Upper lobe of left lung (tissue), 6 donors: ENCODE measurements at places on chromosomes 3 and 15. TPM values are rescaled to one million over a fixed set of nuclear protein-coding genes. Genes with fewer than 3 reads are reported as not detected.

DNA sequence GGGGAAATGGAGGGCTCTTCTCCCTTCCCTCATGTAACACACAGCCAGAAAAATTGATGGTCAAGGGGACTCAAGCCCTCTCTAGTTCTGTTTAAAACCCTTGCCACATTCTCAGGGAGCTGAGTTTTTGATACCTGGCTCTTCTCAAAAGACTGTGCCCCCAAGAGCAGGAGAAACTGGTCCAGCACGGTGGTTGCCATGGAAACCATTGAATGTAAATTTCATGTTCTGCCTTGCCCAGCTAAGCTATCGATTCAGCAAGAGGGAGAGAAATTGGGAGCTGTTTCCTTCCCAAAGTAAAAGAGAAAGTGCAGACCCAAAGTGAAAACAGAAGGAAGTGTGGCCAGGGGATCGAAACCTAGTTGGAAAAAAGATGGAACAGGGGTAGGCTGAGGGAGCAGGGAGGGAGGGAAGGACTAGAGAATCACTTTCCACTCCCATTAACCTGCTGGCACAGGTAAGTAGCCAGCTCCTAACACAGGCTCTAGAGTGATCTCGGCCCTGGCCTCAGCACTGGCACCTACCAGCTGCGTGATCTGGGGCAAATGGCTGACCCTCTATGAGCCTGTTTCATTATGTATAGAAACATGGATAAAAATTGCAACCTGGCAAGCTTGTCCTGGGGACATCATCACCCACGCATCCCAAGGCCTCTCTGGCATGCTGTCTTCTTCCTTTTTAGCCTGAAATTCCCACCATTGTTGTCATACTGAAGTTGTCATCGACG, 140.9 kb downstream of the TPRA1 start:
- DNase-seq, result no peak
- H3K4me1 ChIP-seq, result no peaks in the 10 kb centered on the region
- H3K36me3 ChIP-seq, result no peaks in the 10 kb centered on the region
- H3K4me3 ChIP-seq, result no peak overlapping the region
- no peak overlapping the region for H3K27ac ChIP-seq
- no peaks in the 10 kb centered on the region for H3K27me3 ChIP-seq

- DNase-seq, result no peak
- H3K4me1 ChIP-seq, result no peaks in the 10 kb centered on the region
- H3K36me3 ChIP-seq, result no peaks in the 10 kb centered on the region
- no peak overlapping the region for H3K4me3 ChIP-seq
- no peak overlapping the region for H3K27ac ChIP-seq
- no peaks in the 10 kb centered on the region for H3K27me3 ChIP-seq
Measured at GRCh38 chr15:54014067-54014655, 35.9 kb downstream of the UNC13C start.

DNA sequence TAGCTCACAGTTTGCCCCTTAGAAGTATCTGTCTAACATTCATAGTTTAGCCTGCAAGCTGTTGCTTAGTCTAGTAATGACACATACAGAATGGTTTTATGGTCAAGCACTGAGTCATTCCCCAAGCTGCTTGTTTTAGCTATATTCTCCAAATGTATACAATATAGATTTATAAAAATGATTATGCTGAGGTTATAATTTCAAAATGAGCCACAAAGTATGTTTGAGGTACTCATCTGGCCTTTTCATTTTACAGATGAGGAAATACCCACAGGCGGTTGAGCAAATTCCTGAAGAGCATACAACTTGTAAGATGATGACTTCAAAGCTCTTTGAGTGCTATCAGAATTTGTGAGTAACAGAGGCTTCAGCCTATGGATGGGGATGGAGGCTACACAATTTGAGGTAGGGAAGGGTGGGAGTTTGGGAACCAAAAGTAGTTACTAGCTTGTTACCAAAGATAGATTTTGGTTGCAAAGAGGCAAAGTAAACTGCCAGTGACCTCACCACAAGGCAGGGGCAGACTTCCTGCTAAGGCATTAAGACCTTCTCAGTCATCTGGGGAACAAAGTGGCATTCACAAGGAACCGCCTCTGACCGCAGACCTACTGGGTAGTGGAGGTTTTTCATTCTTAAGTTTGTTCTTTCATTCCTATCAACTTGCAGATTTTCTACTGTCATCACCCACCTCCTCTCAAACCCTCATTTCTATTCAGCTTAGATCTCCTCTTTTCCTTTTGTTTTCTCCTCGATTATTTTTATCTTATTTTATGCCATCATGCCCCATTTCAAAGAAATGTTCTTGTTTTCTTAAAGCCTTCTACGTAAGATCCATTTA, 257.2 kb upstream of the NECTIN3 start:
- no peak overlapping the region for H3K27ac ChIP-seq
- H3K4me1 ChIP-seq, result no peaks in the 10 kb centered on the region
- no peaks in the 10 kb centered on the region for H3K27me3 ChIP-seq
- DNase-seq, result no peak
- no peak overlapping the region for H3K4me3 ChIP-seq
- no peaks in the 10 kb centered on the region for H3K36me3 ChIP-seq

DNA sequence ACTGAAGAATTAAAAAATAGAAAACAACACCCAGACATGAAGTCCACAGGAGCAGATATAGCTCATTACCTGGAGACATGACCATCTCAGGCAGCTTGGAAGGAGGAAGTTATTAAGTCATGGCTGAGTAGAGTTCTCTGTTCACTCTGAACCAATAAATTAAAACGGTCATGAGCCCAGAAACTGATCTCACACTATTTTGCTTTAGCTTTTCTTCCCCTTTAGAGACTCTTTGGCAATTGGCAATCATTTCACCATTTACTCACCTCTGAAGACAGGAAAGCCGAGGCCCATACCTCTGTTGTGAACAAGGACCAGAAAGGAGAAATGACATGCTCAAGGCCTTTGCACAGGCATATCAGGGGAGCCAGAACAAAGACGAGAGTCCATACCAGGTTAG, 26.6 kb downstream of the CLDN18 start:
- no peaks in the 10 kb centered on the region for H3K36me3 ChIP-seq
- no peak overlapping the region for H3K27ac ChIP-seq
- no peaks in the 10 kb centered on the region for H3K27me3 ChIP-seq
- DNase-seq, result no peak
- peaks cover 7% of the 10 kb centered on the region for H3K4me1 ChIP-seq

DNA sequence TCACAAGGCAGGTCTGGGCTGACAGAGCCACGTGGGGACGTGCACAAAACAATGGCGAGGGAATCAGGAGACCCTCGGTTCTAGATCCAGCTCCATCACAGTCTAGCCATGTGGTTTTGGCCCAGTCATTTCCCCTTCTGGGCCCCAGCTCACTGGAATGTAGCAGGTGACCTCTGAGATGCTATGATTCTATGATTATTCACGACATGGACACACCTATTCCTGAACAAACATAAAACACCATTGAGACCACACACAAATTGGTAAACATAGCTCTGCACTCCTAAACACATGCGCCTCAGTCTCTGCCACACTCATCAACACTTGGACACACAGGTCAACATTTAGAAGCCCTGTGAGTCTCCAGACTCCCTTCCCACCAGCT, 9.0 kb downstream of the IGDCC4 start:
- no peaks in the 10 kb centered on the region for H3K27me3 ChIP-seq
- no peak overlapping the region for H3K4me3 ChIP-seq
- H3K36me3 ChIP-seq, result no peaks in the 10 kb centered on the region
- no peak for DNase-seq
- H3K27ac ChIP-seq, result no peak overlapping the region

DNA sequence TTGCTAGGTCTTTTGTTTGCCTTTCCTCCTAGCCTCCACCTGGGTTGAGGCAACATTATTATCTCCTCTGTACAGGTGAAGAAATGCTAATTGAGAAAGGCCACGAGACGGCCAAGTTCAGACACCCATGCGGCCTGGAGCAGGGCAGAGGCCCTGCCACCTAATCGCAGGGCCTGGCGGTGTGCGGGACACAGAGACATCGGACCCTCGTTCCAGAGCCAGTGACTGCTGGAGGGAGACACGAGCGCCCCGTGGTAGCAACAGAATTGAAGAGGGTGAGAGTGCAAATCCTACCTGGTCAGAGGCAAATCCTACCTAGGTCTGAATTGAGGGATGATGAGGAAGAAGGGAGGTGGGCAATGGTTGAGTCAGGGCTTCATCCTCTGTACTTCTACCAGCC, 113.8 kb upstream of the MEF2A start:
- H3K4me1 ChIP-seq, result peaks cover 78% of the 10 kb centered on the region
- H3K4me3 ChIP-seq, result no peak overlapping the region
- no peaks in the 10 kb centered on the region for H3K36me3 ChIP-seq
- no peaks in the 10 kb centered on the region for H3K27me3 ChIP-seq
- DNase-seq, result no peak

- peak; percentile 62 for DNase-seq
- no peak overlapping the region for H3K4me3 ChIP-seq
- H3K36me3 ChIP-seq, result no peaks in the 10 kb centered on the region
- peak overlapping the region; percentile 45 for H3K27ac ChIP-seq
- peaks cover 36% of the 10 kb centered on the region for H3K4me1 ChIP-seq
- no peaks in the 10 kb centered on the region for H3K27me3 ChIP-seq
Measured at GRCh38 chr3:11201251-11202019, 47.1 kb downstream of the HRH1 start.

The CHRFAM7A gene
- 3.9 TPM for total RNA-seq
